ENCODE measurements at places on chromosomes 7 and 10. TPM values are rescaled to one million over a fixed set of nuclear protein-coding genes. Genes with fewer than 3 reads are reported as not detected.
A peak's percentile ranks its signal among the peaks of the same experiment; 100 is the strongest.

GRCh38 chr7:72161534-72161933, 250.6 kb downstream of the CALN1 start:
- peak; percentile 86 for DNase-seq

- DNase-seq: peak; percentile 26
These were observed 197.6 kb downstream of the WDR37 start for GRCh38 chr10:1253523-1254353.

- DNase-seq: peak; percentile 90
These were observed at the start of gene IL15RA for GRCh38 chr10:5977471-5978229. TSS of gene IL15RA (minus strand) at chr10:5977543. CDS start at chr10:5977492, 51 bp downstream.

GRCh38 chr7:116828281-116828680, 34.1 kb upstream of the CAPZA2 start:
- peak; percentile 56 for DNase-seq

DNA sequence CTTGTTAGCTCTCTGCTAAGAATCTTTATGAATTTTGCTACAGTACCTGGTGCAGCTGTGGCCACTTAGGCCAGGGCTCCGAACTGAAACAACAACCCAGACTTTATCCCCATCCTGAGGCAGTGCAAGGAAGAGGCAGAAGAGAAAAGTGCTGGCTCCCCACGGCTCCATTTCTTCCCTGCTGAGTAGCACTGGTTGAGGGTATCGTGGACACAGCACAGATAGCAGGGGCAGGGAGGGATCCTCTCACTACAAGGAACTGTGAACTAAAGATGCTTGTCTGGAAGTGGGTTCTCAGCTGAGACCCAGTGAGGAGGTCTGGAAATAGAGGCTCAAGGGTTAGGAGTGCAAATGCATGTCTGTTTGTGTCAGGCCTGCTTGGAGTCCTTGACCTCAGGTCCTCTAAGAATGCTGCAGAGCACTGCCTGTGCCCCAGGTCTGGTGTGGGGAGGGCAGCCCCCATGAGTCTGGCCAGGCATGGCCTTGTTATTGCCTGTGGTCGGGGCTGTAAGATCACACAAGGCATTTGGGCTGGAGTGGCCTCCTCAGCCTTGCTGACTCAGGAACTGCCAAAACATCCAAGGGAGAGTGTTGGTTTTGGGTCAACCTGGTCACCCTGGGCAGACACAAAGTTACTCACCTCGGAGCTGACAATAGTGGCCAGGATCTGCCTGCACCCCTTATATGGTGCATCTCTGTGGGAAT, 58.1 kb downstream of the DMBT1 start:
- no peak for DNase-seq

- no peak for DNase-seq
These were observed 70.0 kb upstream of the INPP5A start for GRCh38 chr10:132467464-132468149.

GRCh38 chr7:12954380-12955033, 267.1 kb downstream of the ARL4A start:
- DNase-seq: no peak

- peak; percentile 21 for DNase-seq
These were observed 219.7 kb upstream of the ZMIZ1 start for GRCh38 chr10:78849115-78849514.

GRCh38 chr10:14674376-14675050, 100.2 kb downstream of the FAM107B start:
- DNase-seq: peak; percentile 57

The PLEKHA8 gene
- total RNA-seq: 36.5 TPM

The HGF gene
- 0.20 TPM for total RNA-seq

- no peak for DNase-seq
These were observed 231.8 kb downstream of the BMPER start for GRCh38 chr7:34137176-34137575.

GRCh38 chr7:45578022-45578421, 3.9 kb downstream of the ADCY1 start:
- DNase-seq: peak; percentile 44

Data from endodermal cell (in vitro differentiated cells).